ENCODE measurements at places on chromosomes 4 and X.
A peak's percentile ranks its signal among the peaks of the same experiment; 100 is the strongest.

- no peak for DNase-seq
These were observed 74.7 kb downstream of the CEP44 start for GRCh38 chr4:174358410-174358809.

- no peak for DNase-seq
These were observed 41.1 kb downstream of the CASP6 start for GRCh38 chr4:109662116-109662515.

DNA sequence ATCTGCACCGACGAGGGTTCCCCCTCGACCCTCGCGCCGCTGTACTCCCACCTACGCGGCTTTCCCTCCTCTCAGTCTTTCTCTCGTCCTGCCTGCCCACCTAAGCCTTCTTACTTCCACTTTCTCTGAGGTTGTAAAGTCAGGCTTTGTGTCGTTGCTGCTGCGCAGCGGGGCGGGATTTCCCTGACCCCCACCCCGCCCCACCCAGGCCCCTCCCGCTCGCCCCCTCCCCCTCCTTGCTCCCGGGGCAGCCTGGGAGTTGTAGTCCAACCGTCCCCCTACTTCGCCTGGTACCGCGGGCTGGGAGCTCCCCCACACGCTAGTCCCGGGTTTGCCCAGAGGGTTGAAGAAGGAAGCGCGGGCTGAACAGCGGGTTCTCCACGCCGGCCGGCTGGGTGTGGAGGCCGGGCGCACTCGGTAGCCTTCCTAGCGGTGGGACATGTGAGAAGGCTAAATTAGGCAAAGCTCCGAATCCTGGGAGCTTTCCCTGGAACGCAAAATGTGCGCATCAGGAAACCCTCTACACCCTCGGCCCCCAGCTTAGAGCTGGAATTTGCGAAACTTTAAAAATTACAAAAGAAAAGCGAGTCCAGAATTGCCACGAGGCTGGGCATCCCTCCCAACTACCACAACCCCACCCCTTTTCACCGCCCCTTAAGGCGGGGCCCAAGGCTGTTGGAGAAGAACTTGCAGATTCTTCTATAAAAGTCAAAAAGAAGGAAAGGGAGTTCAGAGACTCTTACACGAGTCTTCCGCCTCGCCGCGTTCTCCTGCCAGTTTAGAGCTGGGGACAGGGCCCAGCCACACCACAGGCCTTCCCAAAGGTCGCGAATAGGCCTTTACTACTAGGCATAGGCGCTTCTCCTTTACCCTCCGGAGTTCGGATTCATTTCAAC is at the start of gene ATP11C:
TSS of gene ATP11C (minus strand) at position 153 of the 896 bp plus-strand sequence. CDS start 1,011 bp downstream, outside the sequence.
- peak; percentile 91 for DNase-seq

GRCh38 chr4:14410516-14410915 is 591.8 kb upstream of the CPEB2 start:
- no peak for DNase-seq

- peak; percentile 28 for DNase-seq
These were observed 29.2 kb upstream of the NPY2R start for GRCh38 chr4:155179216-155179615.

GRCh38 chr4:794900-795725 is 30.8 kb downstream of the CPLX1 start:
- DNase-seq: no peak

DNA sequence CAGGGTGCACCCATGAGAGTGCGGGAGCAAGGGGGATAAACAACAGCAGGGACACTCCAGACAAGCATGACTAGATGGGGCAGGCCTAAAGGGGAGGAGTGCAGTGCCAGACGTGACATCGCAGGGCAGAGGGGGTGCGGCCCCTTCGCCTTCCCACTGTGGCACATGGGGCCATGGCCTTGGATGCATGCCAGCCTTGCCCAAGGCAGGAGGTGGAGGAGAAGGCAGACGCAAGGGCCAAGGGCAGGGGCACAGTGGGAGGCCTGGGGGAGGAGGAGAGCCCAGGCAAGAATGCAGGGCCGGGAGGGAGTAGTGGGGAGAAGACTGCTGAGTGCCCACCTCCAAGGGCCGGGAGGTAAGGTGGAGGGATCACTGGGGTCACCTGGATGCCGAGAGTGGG is 21.6 kb downstream of the PNMA6E start:
- no peak for DNase-seq

- DNase-seq: no peak
These were observed 22.0 kb downstream of the AFAP1 start for GRCh38 chr4:7917669-7918068.

- no peak for DNase-seq
These were observed 870.2 kb downstream of the ADGRL3 start for GRCh38 chr4:62070291-62070852.

GRCh38 chr4:124980276-124980752 is 267.8 kb upstream of the ANKRD50 start:
- peak; percentile 64 for DNase-seq

- DNase-seq: no peak
These were observed 6.3 kb upstream of the FAM200B start for GRCh38 chr4:15675356-15675755.

- no peak for DNase-seq
These were observed 222.7 kb upstream of the HAND2 start for GRCh38 chr4:173752610-173753230.

DNA sequence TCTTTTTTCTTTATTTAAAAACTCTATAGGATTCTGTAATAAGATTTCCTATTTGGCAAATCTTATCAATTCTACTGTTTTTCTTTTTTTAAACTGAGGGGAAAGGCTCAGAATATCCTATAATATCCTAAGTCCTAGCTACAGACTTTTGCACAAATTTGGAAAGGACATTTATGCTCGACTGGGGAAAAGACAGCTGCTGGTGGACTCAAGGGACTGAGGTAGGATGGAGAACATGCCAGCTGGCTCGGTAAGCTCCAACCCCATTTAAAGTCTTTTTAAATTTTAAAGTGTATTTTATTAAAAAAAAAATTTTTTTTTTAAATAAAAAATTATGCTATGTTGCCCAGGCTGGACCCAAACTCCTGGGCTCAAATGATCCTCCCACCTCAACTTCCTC is 36.8 kb downstream of the BOD1L1 start:
- no peak for DNase-seq

DNA sequence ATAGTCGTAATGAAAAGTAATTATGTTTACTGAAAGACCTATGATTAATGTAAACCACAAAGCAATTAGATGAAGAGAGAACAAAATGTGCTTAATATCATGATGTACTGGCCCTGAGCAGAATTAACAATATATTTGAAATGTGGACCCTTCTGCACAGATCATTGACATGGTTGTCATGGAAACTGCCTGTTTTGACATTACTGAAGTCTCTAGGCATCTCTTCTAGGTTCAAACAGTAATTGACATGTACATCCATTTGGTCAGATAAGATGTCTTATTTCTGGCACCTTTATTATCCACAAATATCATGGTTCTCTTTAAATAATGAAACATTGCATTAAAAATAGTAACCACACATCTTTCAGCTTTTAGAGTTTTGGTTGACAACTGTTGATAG is 251.7 kb upstream of the GNPDA2 start:
- DNase-seq: no peak

DNA sequence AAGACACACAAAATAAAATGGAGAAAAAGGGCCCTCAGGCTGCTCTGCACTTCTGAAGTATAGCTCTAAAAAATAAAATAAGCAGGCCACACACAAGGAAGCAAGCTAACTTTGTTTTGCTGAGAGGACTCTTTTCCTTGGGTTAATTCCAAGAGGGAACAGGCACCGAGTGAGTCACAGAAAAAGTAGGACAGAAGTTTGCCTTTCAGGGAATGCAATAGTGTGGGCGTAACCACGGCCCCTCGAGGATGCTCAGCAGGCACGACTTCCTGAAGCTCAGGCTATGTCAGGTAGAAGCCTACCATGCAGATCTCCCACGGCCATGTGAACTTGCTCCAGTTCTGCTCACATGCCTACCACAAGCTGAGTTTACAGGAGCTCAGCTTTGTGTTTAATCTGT is 22.1 kb downstream of the PPP1R2C start:
- no peak for DNase-seq

DNA sequence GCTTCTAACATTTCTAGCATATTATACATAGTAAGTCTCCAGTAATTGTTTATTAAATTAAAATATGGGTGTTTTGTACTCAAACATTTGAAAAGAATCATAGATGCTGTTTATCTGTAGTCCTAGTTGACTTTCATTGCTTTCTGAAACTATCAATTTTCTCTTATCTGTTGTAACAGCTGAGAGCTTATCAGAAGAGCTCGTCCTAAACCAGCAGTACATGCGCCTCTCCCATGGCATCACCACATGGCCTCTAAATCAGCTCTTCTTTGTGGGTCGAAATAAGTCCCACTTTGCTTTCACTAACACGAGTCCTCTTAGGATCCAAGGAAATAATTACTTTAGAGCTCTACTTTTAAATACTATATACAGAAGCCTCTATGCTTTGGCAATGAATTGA is 55.1 kb downstream of the PPP3CA start:
- no peak for DNase-seq

DNA sequence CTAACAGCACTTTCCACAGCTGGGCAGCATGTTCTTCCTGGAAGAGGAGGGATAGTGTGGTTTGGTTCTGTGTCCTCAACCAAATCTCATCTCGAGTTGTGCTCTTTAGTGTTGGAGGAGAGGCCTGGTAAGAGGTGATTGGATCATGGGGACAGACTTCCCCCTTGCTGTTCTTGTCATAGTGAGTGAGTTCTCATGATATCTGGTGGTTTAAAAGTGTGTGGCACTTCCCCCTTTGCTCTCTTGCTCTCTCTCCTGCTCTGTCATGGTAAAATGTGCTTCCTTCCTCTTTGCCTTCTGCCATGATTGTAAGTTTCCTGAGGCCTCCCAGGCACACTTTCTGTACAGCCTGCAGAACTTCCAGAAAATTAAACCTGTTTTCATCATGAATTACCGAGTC is 133.7 kb upstream of the NDP start:
- DNase-seq: no peak

DNA sequence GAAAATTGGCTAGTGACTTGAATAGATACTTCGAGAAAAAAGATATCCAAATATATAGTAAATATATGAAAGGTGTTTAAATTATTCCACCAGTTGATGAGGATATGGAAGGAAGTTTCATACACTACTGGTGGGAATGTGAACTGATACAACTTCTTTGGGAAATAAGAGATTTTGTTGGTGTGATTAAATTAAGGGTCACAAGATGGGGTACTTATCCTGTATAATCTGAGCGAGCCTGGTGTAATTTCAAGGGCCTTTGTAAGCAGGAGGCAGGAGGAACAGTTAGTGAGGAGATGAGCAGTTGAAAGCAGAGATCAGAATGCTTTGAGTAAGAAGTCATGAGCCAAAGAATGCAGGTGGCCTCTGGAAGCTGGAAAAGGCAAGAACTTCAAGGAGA is 192.2 kb downstream of the KCTD8 start:
- DNase-seq: peak; percentile 15

GRCh38 chr4:63063760-63064159 is 1345.5 kb downstream of the TECRL start:
- no peak for DNase-seq

- peak; percentile 10 for DNase-seq
These were observed 76.0 kb upstream of the AP1S2 start for GRCh38 chrX:15930585-15930984.

- peak; percentile 72 for DNase-seq
These were observed at the start of gene CHST7 for GRCh38 chrX:46573331-46573891. CHST7 (plus strand) TSS chrX:46573765; CDS start chrX:46573932, 167 bp downstream.

DNA sequence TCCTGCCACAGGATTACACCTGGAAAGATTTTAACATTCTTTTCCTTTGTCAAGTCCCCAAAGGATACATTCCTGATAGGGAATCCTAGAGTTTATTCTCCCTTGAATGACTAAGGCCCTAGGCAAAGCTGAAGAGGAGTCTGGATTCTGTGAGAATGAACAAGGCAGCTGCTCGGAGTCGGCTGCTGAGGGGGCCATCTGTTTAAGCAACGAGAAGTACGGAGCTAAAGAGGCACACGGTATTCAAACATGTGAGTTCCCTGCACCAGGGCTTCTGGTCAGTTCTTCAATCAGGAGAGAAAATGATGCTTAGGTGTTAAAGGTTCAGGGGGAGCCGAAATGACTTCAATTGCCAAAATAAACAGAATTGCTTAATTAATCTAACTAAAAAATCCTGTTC is 97.6 kb downstream of the MGST2 start:
- no peak for DNase-seq
